ENCODE measurements at places on chromosomes 16 and 17.

GRCh38 chr17:70070305-70071027 is 4.6 kb upstream of the KCNJ16 start:
- no peak for DNase-seq

DNA sequence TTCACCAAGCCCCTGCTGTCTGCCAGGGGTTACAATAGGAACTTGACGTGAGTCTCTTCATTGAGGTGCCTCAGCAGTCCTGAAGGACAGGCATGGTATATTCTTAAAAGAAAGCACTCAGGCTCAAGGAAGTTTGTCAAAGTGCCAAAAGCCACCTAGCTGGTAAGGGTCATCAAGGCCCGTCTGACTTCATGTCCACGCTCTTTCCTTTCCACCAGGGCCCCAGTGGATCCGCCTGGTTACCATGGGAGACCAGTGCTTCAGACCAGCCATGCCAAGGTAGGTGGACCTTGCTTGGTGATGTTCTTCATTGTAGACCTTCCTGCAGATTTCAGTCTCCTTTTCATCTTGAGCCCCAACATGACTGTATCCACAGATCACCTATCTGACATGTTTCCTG is 27.6 kb upstream of the CCL1 start:
- DNase-seq: no peak

DNA sequence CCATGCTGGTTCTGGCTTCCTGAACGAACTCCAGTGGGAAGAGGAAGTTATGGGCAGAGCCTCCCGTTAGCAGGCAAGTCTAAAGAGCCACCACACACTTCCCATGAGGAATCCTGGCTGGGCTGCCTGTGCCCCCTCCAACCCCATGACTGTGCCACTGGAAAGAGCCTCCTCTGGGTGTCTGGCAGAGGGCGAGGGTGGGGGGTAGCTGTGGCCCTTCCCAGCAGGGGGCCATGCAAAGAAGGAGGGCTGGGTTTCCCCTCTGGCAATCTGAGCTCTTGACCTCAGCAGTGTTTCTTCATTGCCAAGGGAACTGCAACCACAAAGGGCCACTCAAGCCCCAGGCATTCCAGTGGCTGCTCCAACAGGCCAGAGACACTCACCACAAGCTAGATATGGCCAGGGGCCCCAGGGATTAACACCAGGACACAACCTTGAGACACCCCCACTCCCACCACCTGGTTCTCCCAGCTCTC is 1.7 kb upstream of the RRAD start:
- DNase-seq: no peak

GRCh38 chr17:20097330-20097729 is 88.2 kb downstream of the SPECC1 start:
- no peak for DNase-seq

DNA sequence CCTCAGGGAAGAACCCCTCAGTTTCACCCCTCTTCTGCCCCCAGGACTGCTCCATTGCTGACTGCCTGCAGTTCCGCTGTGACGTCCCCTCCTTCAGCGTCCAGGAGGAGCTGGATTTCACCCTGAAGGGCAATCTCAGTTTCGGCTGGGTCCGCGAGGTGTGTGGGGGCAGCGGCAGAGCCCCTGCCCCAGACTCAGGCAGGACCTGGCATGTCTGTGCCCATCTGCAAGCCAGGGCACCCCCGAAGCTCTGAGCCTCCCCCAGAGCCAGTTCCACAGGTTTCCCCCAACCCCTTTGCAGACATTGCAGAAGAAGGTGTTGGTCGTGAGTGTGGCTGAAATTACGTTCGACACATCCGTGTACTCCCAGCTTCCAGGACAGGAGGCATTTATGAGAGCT is 4.4 kb downstream of the COX6A2 start:
- DNase-seq: no peak

- DNase-seq: no peak
These were observed 119.8 kb upstream of the CDC42EP4 start for GRCh38 chr17:73431401-73432205.

DNA sequence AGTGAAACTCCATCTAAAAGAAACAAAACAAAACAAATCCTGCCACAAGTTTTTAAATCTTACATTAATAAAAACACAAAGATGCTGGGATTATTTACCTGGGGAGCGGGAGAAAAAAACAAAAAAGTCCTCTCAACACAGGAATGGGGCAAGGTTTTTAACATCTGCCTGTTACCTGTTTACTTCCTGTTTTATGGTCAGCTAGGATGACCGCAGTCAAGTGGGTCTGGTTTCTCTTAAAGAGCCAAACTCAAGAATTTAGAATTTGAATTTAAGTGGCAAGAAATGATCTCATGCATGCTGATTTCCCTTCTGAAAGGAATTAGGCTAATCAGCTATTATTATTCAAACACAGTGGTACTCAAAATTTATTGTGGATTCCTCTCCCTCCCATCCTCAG is 39.7 kb upstream of the TBC1D3K start:
- no peak for DNase-seq

DNA sequence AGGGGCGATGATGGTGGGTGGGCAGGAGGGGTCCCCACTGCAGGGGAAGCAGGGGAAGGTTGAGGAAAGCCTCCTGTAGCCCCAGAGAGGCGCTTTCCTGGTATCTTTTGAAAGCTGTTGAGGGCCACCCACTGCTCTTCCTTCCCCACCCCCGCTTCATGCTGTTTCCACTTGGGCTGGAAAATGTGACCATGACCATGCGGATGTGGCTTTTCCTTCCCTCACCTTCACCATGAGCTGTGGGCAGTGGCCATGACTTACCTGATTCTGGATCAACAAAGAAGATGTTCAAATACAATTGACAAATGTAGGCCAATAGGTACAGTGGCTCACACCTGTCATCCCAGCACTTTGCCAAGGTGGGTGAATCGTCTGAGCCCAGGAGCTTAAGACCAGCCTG is 13.8 kb downstream of the MVP start:
- no peak for DNase-seq

GRCh38 chr16:30619638-30620037 is 9.4 kb upstream of the ZNF689 start:
- no peak for DNase-seq

GRCh38 chr17:7383742-7384488 is 3.0 kb downstream of the TNK1 start:
- DNase-seq: peak; percentile 61

- DNase-seq: no peak
These were observed 661 bp downstream of the LRRC3C start for GRCh38 chr17:39927929-39928857.

GRCh38 chr16:78437352-78437968 is 338.0 kb downstream of the WWOX start:
- no peak for DNase-seq

- no peak for DNase-seq
These were observed 1603.8 kb downstream of the CDH8 start for GRCh38 chr16:60432472-60432871.

- DNase-seq: no peak
These were observed 11.2 kb downstream of the ETV4 start for GRCh38 chr17:43534909-43535308.

GRCh38 chr17:7523033-7523432 is 25.8 kb upstream of the TNFSF12 start:
- DNase-seq: no peak

DNA sequence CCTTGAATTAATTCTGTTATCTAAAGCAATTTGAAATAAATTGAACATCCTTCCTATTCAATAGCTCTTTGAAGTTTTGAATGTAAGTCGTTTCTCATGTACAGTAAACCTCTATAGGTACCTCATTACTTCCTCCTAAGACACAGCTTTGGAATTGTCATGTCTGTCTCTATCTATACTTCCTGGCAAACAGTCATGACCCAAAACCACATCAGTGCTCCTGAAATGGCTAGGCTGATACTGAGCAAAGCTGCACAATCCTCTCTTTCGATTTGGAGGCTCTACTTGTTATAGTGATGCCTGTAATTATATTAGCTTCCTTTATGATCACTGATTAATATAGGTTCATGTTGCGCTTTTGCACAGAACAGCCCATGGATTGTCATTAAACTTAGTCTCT is 110.1 kb downstream of the ADAMTS18 start:
- DNase-seq: no peak

DNA sequence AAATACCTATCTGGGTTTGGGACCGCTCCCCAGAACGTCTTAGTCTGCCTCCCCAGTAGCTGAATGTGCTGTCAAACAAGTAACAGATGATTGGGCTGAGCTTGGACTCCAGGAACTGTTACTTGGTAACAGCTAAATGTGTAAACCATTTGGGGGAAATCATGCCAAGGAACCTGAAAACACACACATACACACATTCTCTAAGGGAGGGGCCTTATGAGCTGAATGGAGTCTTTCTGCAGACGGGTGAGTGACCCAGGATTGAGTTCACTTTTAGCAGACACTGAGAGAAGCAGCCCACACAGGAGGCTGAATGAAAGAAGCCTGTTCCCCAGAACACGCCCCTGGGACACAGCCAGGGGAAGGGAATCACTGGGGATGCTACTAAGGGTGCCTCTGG is 1.6 kb downstream of the ACLY start:
- peak; percentile 53 for DNase-seq

DNA sequence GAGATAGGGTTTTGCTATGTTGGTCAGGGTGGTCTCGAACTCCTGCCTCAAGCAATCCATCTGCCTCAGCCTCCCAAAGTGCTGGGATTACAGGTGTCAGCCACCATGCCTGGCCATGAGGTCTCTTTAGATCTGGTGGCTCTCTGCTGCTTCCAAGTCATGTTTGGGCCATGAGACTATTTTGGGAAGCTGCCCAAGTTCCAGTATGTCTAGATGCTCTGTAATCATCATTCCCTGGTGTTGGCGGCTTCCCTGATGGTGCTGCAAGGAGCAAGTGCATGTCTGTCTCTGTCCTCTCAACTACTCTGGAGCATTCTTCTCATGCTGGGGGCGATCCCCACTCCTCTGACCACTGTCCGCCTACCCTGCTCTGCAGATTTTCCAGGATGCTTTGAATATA is 6.4 kb upstream of the ODF4 start:
- DNase-seq: no peak

GRCh38 chr17:54368906-54369305 is 531.7 kb upstream of the TOM1L1 start:
- no peak for DNase-seq

- DNase-seq: no peak
These were observed 230.7 kb downstream of the ENGASE start for GRCh38 chr17:79305376-79305767.

GRCh38 chr17:83082424-83082823 is 3.0 kb downstream of the METRNL start:
- DNase-seq: no peak

GRCh38 chr17:70138291-70138865 is 31.0 kb upstream of the KCNJ2 start:
- DNase-seq: no peak

GRCh38 chr17:41256291-41256685 is 1.1 kb downstream of the KRTAP9-9 start:
- no peak for DNase-seq

DNA sequence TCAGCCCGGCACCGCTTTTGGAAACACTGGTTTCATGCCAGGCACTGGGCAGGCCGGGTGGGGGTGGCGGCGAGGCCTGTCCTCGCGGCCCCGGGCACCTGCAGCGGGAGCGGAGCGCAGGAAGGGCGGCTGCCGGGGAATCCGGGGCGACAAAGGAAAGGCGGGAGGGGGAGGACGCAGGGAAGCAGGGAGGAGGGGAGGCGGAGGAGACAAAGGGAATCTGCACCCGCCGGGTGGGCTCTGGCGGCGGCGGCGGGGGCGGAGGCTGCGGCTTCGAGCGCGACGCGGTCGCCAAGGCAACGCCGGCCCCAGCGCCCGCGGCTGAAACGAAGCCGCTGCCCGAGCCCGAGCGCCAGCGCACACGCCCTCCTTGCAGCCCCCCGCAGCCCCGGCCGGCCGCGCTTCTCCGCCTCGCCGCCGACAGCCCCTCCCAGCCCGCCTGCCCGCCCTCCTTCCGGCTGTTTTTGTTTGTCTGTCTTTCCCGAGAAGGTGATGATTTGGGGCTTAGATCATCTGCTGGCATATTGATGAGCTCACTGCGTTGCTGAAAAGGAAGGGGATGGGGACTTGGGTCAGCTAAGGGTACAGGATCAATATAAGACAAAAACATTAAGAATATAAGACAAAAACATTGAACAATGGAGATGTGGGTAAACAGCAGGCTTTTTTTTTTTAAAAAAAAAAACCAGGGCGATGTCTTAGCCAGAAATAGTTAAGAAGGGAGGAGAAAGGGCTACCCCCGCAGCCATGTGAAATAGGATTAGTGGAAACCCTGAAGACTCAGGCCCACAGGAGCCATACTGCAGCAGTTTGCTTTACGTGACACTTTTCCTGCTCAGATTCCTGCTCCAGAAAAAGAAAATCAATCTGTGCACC is 32.7 kb downstream of the CDK5R1 start:
- DNase-seq: peak; percentile 70

GRCh38 chr16:87474566-87474996 is 18.2 kb downstream of the ZCCHC14 start:
- DNase-seq: no peak

DNA sequence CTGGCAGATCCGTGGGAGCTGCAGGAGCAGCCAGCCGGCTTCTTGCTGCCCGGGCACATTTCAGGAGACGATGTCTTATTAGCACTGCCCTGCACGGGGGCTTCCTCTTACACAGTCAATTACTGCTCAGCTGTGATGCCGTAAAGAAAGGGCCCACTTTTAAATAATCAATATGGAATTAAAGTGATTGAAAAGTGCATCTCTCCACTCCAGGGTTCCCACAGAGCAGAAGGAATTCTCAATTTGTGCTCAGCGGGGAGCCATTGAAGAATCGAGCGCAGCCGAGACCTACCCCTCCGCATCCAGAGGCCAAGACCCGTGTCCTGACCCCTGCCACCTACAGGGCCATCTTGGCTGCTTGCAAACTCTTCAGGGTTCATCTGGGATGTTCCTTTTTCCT is 399.4 kb upstream of the C16orf82 start:
- no peak for DNase-seq

DNA sequence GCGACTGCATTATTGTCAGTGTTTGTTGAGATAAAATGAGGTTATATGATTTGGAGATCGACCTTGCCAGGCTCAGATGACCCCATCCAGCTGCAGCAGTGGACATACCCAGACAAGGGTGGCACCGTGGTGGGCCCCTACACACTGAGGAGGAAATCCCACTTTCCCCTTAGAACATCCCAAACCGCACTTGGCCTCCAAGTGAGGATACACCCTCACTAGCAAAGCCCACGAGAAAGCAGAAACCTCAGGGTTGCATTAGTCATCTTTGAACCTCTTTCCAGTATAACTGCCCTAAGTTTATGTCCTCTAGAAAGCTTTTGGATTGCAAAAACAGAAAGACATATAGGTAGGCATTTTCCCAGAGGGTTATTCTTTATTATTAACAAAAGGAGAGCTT is 101.5 kb downstream of the CLEC16A start:
- DNase-seq: no peak

- DNase-seq: no peak
These were observed 150.0 kb downstream of the MSI2 start for GRCh38 chr17:57406131-57406980.
